ENCODE measurements at places on chromosomes 2 and 18.

GRCh38 chr18:23538870-23539269 lies 35.6 kb downstream of the RMC1 start:
- no peak for DNase-seq

- no peak for DNase-seq
These were observed 65.4 kb upstream of the HNRNPA3 start for GRCh38 chr2:177147093-177147694.

DNA sequence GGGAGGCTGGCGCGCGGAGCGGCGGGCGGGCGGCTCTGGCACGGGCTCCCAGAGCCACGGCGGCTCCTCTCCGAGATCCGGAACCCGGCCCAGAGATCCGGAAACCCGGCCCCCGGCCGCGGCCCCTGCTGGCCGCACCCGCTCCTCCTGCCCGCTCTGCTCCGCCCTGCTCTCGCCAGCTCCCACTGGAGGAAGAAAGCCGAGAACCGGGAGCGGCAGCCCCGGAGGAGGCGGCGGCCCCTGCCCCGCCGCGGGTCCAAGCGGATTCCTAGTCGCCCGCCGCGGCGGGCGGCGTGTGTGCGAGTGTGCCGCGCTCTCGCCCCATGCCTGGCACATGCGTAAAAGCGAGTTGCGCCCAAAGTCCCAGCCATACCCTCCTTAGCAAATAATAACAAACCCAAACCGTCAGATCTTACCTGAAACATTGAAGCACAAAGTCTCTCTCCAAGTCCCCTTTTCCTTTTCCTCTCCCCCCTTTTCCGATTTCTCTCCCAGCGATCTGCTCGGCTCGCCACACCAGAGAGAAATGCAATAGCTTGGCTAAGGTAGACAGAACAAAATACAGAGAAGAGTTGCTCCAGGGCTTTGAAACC lies 108.7 kb upstream of the KCTD1 start:
- peak; percentile 13 for DNase-seq

DNA sequence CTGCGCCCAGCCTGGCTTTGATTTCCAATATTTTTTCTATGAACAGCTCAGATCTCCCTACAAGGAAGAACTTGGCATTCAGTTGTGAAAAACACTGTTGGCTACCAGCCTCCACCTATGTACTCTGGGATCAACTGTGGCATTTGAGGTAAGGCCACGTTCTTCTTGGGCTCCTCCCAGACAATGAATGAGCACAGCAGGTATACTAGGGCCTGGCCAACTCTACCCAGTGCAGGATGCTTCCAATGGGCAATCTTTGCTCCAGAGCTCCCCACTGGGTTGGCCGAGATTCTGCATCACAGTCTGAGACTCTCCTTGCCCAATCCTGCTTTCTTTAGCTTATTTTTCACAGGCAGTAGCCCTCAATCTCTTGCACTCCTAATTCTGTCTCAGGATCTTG lies 75.9 kb downstream of the TMEM131 start:
- DNase-seq: no peak

DNA sequence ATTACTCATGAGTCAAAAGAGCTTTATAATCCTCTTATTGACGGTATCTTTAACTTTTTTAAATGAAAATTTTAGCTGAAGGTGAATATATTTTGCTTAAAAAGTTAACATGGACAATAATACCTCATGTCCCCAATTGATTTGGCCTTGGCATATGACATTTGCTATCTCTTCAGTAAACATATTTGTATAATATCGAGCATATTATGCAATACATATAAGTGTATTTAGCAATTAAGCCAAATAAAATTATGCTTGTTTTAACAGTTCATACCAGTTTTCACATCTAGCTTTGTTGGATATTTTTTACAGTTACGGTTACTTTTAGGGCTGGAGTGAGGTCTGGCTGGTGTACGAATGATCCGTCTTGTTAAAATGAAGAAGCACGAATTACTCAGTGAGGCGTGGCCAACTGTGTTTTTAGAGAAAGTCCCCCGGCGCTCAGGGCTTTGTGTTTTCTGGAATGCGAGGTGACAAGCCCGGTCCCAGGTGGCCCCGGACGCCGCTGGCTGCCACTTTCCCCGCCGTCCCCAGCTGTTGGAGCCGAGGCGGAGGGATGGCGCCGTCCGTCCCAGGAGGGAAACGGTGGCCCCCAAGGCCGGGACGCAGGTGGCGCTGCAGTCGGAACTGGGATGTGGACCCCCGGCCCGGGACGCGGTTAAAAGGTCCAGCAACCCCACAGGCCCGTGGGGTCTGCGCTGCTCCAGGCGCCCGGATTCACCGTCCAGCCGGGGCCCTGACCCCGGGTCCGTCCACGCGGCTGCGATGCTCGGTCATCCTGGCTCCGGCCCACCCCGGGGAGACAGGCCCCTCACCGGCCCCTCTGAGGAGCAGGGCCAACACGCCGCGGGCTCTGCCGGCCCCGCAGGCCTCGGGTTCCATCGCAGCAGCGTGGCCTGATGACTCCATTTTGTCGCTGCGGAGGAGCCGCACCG lies 41.3 kb downstream of the TMEM18 start:
- no peak for DNase-seq

GRCh38 chr18:49490246-49490762 lies 3.3 kb upstream of the C18orf32 start:
- DNase-seq: no peak

GRCh38 chr2:212919238-212919637 lies 232.2 kb downstream of the IKZF2 start:
- no peak for DNase-seq

GRCh38 chr2:105522645-105523044 lies 123.8 kb upstream of the FHL2 start:
- no peak for DNase-seq

- DNase-seq: no peak
These were observed 26.7 kb upstream of the TGFA start for GRCh38 chr2:70580352-70580751.

DNA sequence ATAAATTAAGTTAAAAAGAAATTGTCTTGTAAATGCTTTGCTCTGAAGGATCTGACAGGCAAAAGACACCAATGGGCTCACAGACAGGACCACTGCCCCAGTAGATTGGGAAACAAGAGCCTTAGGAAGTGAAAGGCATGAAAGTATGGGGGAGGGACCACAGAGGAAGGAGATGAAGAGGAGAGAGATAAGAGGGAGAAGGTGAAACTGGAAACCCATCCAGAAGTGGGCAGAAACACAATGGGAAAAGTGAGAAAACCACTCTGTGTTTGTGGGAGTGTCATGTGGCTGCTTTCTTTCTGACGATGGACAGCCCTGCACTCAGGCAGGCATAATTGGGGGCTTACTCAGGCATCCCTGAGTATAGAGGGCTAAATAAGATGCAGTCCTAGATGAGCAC lies 101.5 kb upstream of the STON1 start:
- DNase-seq: no peak

DNA sequence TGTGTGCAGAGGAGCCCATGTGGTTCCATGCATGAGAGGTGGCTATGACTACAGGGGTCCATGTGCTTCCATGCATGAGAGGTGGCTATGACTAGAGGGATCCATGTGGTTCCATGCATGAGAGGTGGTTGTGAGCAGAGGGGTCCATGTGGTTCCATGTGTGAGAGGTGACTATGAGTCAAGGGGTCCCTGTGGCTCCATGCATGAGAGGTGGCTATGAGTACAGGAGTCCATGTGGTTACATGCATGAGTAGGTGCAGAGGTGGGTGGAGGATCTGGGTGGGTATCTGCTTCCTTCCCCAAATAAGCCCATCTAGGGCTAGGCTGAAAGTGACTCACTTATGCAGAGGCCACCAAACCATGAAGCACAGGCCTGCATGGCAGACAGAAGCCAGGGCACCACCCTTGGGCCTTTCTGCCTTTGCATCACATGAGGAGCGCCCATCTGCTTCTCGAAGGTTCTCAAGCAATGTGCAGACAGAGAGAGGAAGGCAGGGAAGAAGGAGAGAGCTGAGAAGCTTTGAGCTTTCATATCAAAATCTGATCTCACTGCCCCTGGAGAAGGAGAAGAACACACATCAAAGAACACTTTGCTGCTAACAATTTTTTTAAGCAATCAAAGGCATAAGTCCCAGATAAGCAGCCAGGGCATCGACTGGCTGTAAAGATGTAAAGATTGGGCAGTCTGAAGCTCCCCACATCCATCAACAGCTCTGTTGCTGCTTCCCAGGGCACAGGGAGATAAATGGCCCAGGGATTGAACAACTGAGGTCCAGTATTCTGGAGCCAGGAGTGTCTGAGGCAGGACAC lies 137.6 kb downstream of the TNS1 start:
- DNase-seq: no peak

GRCh38 chr18:2573408-2573807 lies 2.1 kb downstream of the NDC80 start:
- no peak for DNase-seq

GRCh38 chr2:176078541-176079284 lies 5.0 kb downstream of the EVX2 start:
- no peak for DNase-seq

GRCh38 chr18:26956863-26957262 lies 91.4 kb upstream of the AQP4 start:
- DNase-seq: no peak

DNA sequence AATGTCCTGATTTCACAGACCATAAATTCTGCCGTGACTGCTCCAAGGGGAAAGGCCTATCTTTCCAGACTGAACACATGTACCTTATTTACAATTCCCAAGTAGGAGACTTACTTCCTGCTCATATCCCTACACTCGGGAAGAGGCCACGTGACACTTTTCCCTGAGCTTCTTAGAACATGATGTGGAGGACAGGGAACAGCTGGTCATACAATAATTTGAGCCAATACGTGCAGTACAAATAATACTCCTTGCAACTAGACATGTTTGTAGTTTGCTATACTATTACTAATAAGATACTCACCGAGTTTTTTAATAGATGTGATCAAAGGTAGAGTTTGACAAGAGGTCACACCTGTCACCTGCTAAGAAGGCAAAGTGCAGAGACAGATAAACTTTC lies 256.4 kb downstream of the SP3 start:
- no peak for DNase-seq

DNA sequence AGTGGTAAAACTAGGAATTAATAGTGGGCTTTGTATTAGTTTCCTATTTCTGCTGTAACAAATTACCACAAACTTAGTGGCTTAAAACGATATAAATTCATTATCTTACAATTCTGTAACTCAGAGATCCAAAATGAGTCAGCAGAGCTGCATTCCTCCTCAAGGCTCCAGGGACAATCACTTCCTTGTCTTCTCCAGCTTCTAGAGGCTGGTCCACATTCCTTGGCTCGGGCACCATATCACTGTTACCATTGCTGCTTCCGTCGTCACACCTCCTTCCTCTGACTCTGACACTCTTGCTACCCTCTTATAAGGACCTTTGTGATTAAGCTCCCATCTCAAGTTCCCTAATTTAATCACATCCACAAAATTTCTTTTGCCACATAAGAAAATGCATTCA lies 567.8 kb upstream of the KLHL29 start:
- DNase-seq: no peak

GRCh38 chr2:19536136-19536535 lies 177.7 kb upstream of the OSR1 start:
- no peak for DNase-seq

DNA sequence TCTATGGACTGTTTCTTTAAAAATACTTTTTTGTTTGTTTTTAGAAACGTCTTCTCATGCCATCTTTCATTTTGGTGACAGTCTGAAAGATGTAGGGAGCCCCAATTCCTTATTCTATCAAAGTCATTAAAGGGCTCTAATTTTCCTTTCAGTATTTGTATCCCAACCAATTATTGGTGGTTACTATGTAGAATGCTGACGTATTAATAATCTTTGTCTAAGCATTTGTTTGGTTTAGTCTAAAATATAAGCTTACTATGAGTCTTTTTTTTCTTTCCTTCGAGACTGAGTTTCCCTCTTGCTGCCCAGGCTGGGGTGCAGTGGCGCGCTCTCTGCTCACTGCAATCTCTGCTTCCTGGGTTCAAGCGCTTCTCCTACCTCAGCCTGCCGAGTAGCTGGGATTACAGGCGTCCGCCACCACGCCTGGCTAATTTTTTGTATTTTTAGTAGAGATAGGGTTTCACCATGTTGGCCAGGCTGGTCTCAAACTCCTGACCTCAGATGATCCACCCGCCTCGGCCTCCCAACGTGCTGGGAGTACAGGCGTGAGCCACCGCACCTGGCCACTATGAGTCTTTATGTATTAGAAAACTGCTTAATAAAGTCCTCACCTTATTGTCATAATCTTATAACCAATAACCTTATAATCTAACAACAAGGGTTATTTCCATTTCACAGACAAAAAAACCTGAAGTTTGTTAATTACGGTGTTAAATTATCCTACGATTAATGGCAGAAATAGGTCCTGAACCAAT lies 849 bp upstream of the VRK2 start:
- no peak for DNase-seq

DNA sequence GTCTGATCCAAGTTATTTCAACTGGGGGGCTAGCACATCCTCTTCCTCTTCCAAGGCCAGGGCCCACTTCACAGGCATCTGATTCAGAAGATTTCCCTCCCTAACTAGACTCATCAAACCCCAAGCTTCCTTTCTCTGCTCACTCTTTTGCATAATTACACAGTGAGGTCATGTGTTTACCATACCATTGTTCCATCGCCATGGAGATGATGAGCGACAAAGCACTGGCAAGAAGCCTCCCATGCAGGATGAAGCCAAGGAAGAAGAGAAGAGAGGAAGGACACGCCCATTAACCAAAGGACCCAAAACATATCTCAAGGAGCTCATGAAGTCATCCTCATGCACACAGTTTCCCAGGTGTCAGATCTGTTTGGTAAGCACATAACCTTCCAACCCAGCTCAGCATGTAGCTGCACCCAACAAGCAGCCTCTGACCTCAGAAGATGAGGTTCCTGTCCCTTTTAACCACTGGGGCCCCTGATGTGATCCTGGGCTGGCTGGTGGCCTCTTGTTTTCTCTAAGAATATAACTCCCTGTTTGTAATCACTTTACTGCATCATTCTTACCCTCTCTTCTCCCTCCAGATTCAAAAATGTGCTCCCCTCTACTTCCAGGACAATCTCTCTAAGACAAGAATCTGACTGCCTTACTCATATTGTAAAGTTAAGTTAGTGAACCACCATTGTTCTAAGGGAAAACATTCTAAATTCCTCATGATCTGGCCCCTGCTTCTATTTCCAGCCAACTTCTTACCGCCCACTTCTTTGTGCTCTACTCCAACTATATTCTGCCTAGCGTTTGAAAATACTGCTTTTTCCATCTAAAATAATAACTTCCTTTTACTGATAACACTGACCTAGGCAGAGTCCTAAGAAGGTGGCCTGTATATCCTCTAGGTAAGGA lies 190.1 kb downstream of the TTC32 start:
- no peak for DNase-seq

- DNase-seq: no peak
These were observed 42.0 kb downstream of the CTNNA2 start for GRCh38 chr2:79554899-79555298.

- no peak for DNase-seq
These were observed 239.2 kb downstream of the ATAD2B start for GRCh38 chr2:23687713-23688112.

DNA sequence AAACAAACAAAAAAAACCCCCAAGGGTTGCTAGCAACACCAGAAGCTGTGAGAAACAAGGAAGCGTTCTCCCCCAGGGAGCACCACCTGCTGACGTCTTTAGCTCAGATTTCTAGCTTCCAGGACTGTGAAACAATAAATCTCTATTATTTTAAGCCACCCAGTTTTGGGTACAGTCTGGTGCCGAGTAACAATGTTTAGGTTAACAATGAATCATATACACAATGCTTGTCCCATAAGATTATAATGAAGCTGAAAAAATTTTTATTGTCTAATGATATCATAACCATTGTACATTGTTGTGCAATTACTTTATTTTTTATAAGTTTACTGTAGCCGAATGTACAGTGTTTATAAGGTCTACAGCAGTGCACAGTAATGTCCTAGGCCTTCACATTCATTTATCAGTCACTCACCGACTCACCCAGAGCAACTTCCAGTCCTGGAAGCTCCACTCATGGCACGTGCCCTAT lies 72.1 kb upstream of the CAB39 start:
- no peak for DNase-seq

- no peak for DNase-seq
These were observed 60.3 kb downstream of the CACNB4 start for GRCh38 chr2:152038441-152038958.
